Fibroblast of skin of left quadriceps (primary cell): ENCODE measurements at places on chromosomes 6 and 20.

GRCh38 chr6:135281227-135281626 is 100.1 kb downstream of the MYB start:
- no peak for DNase-seq

- no peak for DNase-seq
These were observed 516.9 kb upstream of the SULF2 start for GRCh38 chr20:48302149-48302548.

GRCh38 chr6:117558818-117559217 is 43.5 kb downstream of the GOPC start:
- DNase-seq: no peak

- DNase-seq: no peak
These were observed 257.6 kb downstream of the NFATC2 start for GRCh38 chr20:51284871-51285270.

DNA sequence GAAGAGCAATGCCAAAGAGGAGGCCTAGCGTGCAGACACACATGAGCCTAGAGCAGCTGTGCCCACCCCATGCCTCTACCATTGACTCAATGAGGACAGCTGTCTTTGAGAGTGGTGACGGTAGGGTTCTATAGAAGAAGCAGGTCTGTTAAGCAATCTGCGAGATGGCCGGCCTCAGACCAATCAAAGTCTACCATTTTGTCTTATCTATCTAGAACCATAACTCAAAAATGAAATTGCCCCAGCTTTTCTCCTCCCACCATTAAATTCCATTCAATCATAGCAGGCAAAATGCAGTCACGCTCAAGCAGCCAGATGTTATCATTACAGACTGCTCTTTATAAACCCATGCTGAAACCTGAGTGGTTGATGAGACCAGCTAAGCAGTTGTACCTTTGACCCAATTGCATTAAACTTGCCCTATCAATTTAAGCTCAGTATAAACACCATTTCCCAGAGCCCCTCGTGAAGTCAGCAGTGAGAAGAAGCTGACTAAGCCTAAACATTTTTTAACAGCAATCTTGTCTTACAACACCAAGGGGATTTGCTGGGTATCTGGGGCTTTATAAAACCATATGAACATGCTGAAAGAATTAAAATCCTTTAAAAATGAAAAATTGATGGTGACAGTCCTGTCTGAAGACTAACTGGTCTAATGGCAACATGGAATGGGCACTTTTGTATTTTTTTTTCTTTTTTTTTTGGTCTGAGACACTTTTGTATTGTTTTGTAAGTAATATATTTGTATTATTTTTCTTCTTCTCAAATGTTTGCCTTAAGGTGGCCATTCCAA is 57.5 kb downstream of the FOXC1 start:
- DNase-seq: peak; percentile 79

- DNase-seq: peak; percentile 65
These were observed 274.3 kb downstream of the QKI start for GRCh38 chr6:163688739-163689362.

- DNase-seq: peak; percentile 76
These were observed 91.2 kb upstream of the ADTRP start for GRCh38 chr6:11869672-11870340.

DNA sequence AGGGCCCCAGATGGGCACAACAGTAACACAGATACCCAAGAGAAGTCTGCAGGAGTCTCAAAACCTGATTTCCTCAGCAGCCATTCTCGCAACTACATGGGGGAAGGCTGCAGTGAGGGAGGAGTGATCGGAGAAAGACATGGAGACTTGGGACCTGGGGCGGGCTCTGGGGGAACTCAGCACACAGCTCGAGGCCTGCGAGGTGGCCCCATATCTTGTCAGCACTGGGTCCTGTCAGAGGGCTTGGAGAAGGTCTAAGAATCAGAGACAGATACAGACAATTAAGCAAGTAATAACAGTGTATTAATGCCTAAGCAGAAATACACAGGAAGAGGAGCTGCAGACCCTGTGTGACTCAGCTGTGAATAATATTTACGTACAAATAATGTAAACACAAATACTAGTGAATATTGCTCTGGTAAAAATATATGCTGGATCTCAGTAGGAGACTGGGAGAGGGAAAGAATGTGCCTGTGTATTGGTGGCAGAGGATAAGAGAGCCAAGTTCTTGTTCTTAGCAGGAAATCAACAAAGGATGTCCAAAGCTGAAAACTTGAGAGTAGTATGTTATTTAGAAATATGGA is 336.2 kb downstream of the ZFAND3 start:
- DNase-seq: no peak

- no peak for DNase-seq
These were observed 317.1 kb upstream of the FERMT1 start for GRCh38 chr20:6439737-6440442.

- DNase-seq: peak; percentile 10
These were observed 989 bp downstream of the FITM2 start for GRCh38 chr20:44309763-44310663.

DNA sequence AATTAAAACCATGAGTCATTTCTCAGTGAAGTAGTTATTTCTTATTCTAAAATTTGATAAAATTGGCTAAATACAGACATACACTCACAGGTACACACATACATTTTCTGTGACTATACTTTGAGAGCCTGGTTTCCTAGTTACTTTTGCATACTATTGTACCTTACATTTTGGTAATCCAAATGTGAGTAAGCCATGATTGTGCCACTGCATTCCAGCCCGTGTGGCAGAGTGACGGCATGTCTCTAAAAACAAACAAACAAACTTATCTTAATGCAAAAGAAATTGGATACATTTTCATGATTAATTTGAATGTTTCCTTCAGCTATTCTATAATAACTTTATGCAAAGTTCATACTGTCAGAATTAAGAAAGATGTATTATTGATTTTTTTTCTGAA is 628.8 kb downstream of the GRIK2 start:
- DNase-seq: no peak

GRCh38 chr20:60870040-60870439 is 382.0 kb upstream of the CDH4 start:
- no peak for DNase-seq

DNA sequence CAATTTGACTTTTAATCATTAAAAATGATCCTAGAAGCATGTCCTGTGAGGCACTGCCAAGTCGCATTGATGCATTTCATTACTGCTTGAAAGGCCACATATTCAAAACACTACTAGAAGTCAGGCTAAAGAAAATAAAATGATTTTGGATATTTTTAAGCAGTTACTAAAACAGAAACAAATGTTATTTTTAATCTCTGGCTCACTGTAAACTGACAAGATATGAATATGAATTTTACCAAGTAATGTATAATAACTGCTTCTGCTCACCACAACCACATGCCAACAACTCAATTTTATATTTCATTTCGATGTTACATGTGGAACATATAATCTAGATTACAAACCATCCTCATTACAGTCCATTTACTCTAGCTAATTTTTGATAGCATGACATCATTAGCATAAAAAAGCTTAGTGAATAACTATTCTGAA is 90.6 kb downstream of the ATXN1 start:
- DNase-seq: no peak

DNA sequence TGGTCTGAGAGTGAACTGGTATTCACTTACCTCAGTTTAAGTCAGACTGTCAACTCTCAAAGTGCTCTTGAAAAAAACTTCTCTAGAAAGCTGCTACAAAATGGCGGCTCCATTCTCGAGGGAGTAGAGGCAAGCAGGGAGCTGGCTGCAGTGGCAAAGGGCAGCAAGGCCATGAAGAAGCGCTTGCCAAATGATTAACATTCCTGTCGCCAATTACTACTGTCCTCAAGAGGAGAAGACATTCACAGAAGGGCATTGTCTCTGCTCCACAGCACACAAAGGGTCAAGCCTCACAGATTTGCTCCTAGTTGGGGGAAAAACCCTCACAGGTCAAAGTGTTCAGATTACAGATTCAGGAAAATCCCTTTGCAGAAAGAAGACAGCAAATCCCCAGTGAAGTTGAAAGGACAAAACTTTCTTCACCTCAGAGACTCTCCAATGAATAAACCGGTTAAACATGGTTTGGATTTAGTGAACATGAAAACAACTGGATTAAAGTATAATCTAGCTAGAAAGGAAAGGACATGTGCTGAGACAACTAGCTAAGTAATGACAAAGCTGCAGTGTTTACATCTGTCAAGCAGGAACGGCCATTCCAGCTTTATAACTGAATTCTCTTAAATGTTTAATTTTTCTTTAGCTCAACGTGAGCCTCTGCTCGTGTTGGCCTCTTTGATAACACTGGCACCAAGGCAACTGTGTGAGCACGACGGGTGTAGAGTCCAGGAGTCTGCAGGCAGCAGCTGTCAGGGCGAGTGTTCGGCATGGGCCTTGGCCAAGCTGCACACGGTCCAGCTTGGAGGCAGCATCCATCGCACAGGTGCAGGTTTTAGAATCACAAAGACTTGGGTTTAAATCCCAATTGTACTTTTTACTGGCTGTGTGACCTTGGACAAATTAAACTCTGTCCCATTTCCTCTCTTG is 37.6 kb downstream of the NR2E1 start:
- no peak for DNase-seq

DNA sequence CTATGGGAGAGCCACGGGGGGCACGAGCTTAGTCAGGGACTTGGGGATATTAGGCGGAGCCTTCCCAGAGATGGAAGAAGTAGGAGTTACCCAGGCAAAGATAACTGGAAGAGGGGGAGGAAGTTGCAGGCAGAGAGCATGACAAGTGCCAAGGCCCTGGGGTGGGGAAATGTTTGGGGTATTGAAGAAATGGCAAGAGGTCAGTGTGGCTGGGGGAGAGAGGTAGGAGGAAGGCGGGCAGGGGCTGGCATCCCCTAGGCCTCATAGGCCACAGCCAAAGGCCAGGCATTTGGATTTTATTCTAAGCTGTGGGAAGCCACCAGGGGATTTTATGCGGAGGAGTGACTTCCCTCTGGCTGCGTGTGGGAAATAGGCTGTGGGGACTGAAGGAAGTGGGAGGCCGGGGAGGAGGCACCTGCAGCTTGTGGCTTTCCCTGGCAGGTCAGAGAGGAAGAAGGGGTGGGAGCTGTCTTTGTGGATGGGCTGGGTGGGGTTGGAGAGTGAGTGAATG is 22.7 kb downstream of the SNAI1 start:
- no peak for DNase-seq

DNA sequence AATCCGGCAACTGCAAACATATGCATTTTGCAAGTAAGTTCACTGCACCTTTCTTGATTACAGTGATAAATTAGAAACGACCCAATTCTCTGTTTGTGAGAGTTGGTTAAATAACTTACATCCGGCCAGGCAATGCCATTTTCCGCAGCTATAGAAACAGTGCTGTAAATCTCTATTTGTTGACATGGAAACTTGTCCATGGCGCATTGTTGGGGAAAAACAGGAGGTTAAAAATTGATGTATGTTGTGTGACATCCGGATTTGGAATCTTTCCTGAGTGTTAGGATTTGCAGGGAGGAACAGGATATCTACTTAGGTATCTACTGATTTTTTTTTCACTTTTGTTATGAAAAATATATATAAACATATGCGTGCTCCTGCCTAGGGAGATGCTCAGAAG is 66.5 kb downstream of the DLGAP4 start:
- DNase-seq: no peak

DNA sequence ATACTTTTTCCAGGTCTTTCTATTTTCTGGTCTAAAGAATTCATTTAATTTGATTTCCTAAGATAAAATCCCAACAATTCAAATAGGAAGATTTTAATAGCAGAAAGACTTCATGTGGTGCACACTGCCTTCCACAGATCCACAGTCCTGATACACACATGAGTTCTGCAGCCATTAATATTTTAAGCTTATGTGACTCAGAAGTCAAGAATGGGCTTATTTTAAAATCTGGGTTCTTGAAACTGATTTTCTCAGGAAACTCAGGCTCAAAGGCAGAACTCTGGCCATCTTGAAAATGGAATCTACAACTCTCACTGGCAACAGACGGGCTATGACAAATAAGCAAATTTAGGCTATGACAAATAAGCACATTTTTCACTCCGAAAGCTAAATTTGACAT is 88.2 kb downstream of the COL12A1 start:
- no peak for DNase-seq

DNA sequence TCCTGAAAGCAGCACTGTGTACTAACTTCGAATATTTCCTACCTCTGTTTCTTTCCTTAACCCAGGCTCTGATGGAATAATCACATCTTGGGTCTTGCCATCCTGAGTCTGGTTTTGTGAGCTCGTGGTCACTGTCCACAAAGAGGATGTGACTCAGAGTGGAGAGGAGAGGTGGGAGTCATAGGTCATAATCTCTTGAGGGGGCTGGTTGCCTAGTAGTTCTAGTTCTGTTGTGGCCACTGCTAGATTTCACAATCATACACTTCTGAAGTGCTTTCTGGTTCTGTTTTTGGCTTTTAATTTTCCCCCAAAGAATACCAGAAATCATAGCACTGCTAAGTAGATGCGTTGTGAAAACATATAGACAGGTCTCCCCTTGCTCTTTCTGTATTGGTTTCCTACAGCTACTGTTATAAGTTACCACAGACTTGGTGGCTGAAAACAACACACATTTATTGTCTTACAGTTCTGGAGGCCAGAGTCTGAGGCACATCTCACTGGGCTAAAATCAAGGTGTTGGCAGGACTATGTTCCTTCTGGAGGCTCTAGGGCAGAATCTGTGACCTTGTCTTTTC is 102.8 kb downstream of the NRSN1 start:
- DNase-seq: no peak

- DNase-seq: no peak
These were observed 8.1 kb upstream of the SERPINB9 start for GRCh38 chr6:2911171-2911570.

DNA sequence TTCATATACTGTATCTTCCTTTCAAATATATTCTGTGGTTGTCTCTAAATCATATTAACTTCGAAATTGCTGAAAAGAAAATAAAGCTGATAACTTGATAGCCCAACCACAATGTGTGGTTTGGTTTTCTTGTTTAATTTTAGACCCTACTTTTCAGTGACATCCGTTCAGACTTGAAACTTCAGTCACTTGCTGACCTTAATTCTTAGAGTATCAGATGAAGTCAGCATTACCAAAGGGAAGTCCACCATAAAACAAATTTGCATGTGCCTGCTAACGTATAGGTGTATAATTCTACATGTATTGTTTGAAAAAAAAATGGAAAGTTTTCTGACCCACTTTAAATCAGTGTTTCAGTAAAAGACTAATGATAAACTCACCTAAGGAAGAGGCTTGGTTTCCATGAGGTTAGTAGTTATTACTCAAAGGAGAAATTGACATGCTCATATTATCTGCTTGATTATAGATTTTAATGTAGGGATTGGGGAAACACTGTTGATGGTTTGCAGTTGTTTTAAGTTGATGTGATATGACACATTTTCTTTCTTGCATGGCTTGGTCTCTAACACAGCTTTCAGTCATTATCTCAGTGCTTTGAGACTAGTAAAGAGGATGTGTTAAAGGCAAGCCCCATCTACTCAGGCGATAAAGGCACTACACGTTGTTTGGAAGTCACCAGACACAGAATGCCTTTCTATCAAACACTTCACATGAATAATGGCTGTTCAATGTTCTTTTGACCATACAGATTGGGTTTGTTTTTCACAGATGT is 5.2 kb upstream of the IL17A start:
- no peak for DNase-seq

- no peak for DNase-seq
These were observed 311.3 kb downstream of the CDKAL1 start for GRCh38 chr6:20845592-20845991.

GRCh38 chr20:63854766-63855362 is 6.4 kb upstream of the ABHD16B start:
- DNase-seq: no peak
